ENCODE measurements at places on chromosomes 2 and 18. TPM values are rescaled to one million over a fixed set of nuclear protein-coding genes. Genes with fewer than 3 reads are reported as not detected.

KATNAL2 gene
- polyA plus RNA-seq, result 4.7 TPM

GRCh38 chr2:72454189-72454588, 306.5 kb upstream of the CYP26B1 start:
- no peak for DNase-seq

GRCh38 chr2:148614322-148615049, 30.1 kb upstream of the EPC2 start:
- DNase-seq, result peak; percentile 10

DNA sequence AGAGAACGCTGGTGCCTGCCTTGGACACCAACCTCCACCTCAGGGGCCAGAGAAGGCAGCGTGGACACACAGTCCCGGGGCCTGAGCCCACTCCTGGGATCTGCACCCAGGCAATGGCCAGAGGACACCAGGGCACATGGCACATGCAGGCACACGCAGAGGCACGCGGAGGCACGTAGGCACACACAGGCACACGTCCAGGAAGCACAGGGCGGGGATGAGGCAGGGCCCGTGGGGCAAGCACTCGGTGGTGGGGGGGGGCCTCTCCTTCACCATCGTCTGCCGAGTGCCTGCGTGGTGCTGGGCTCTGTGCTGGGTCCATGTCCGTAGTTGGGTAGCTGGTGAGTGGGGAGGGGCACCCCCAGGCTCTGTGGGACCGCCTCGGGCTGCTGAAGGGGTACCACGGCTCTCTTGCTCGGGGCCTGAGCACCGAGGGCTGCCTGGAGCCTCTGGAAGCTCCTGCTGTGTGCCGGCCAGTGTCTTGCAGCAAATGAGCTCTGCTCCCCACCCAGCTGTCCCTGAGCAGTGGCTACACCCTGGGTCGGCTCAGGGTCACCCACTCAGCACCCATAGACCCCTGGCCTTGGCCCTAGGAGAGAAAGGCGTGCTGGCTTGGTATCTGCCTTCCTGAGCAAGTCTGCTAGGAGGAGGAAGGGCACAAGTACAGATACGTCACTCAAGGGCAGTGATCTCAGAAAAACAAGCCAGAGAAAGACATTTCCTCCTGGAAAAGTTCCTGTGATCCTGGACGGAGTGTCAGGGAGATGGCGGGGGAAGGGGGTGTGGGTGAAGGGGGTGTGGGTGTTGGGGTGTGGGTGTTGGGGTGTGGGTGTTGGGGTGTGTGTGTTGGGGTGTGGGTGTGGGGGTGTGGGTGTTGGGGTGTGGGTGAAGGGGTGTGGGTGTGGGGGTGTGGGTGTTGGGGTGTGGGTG, 26.4 kb downstream of the RTP5 start:
- DNase-seq, result peak; percentile 57

GRCh38 chr2:102313025-102313424, 1.7 kb downstream of the IL1RL1 start:
- DNase-seq, result no peak

DNA sequence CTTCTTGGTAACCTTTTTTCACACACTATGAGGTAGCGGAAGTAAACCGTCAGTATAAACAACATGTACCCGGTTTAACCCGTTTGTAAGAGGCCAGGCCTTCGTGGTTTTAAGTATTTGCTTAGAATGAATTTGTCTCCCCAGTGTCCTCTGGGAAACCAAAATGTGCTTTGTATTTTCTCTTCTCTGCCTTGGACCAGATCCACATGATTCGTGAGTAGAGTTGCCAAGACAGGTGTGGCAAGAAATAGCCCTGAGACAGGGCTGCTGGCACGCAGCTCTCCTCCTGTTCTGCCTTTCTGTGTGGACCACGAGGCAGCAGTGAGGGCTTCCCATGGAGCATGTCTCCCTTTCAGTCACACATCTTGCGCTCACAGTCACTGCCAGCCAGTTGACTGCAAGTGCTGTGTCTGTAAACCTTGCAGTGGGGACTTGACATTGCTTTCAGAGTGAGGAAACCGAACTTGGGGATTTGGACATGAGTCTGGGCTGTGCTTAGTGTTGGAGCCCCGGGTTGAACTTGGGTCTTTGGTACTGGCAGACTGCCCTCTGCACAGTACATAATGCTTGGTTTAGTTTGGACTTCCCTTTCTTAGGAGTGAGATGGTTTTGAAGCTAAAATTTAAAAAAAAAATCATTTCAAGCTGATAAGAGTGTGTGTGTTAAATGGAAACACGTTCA, 19.1 kb downstream of the BCL2L11 start:
- peak; percentile 32 for DNase-seq

GRCh38 chr2:203798296-203799087, 69.1 kb upstream of the CTLA4 start:
- no peak for DNase-seq

IL1F10 gene
- polyA plus RNA-seq, result not detected

- no peak for DNase-seq
Measured at GRCh38 chr2:110720547-110720946, 11.8 kb upstream of the ACOXL start.

HMSD gene
- not detected for polyA plus RNA-seq

GRCh38 chr18:26438980-26439379, 109.4 kb downstream of the KCTD1 start:
- no peak for DNase-seq

GRCh38 chr2:28565720-28566295, 69.9 kb downstream of the PLB1 start:
- DNase-seq, result no peak

DNA sequence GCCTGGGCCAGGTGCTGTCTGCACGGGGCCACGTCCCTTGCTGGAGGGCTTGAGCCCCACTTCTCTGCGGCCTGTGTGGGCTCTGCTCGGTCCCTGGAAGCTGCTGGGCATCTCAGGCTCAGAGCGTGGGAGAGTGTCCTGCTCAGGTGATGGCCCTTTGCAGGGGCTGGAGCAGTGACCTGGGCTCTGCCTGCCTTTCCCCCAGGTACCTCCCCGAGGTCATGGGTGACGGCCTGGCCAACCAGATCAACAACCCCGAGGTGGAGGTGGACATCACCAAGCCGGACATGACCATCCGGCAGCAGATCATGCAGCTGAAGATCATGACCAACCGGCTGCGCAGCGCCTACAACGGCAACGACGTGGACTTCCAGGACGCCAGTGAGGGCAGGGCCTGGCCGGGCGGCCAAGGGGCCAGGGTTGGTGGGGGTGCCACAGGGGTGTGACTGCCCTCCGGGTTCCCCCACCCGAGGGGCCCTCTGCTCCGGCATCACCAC, 29.9 kb downstream of the GPC1 start:
- no peak for DNase-seq

GRCh38 chr18:79641722-79642497, 37.7 kb upstream of the CTDP1 start:
- no peak for DNase-seq

SPC25 gene
- polyA plus RNA-seq, result 11.2 TPM
